Activated T-helper 17 cell treated with anti-CD3 and anti-CD28 coated beads, Interleukin-2, amount 50 U/mL, for 72 hours (primary cell): ENCODE measurements at places on chromosomes 16 and 17.

GRCh38 chr16:83906683-83907082 lies 7.8 kb downstream of the MLYCD start:
- ATAC-seq, result no peak

GRCh38 chr17:28810437-28810836 lies 32.2 kb downstream of the FAM222B start:
- peak; percentile 65 for ATAC-seq

DNA sequence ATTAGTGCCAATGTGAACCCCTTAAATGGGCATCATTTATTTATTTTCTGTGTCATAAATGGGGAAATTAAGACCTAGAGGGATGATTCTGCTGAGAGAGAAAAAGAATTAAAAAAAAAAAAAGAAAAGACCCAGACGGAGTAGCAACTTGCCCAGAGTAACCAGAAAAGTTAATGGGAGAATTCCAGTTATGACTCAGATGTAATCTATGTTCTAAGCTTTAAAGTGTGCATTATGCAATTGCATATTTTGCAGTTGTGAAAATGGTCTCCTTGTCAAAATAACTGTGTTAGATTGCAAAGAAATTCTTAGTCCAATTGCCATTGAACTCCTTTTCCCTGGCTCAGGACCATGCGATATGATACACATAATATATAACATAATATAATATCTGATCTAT lies 38.6 kb upstream of the TBX2 start:
- ATAC-seq, result no peak

GRCh38 chr17:78784352-78784751 lies 2.3 kb upstream of the CYTH1 start:
- no peak for ATAC-seq

DNA sequence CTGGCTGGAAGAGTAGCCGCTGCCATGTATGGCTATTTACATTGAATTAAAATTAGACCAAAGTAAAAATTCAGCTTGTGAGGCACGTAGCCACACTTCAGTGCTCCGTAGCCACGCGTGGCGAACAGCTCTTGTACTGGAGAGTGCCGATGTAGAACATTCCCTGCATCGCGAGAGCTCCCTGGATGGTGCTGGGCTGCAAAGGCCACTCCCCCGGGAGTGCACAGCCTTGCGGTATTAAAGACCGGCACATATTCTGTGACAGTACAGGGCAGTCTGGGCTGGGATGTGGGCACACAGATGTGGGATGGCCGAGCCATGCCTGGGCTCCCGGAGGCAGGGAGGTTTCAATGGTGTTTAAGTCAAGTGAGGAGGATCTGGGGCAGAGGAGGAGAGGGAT lies 102.2 kb downstream of the CMIP start:
- ATAC-seq, result no peak

DNA sequence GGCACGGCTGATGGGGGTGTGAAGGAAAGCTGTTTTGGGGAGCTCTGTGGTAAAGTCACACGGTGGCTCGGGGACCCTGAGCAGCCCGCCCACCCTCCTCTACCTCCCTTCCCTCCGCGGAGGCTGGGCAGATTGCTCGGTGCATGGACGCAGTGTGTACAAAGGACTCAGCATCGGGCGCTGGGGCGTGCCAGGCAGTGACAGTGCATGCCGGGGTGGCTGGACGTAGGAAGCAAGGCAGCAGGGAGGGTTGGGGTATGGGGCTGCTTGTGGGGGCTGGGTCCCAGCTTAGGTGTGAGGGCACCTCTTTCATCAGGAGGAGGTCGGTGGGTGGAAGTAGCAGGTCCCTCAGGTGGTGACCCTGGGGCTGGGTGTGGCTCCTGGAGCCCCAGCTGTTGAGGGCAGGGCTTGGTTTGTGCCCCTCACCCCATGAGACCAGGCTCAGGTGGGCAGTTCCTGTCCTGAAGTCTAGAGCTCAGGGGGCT lies 159.9 kb upstream of the GSE1 start:
- ATAC-seq, result no peak

- no peak for ATAC-seq
Measured at GRCh38 chr16:89798832-89799370, 17.5 kb downstream of the FANCA start.

GRCh38 chr17:13410874-13411273 lies 190.9 kb downstream of the HS3ST3A1 start:
- ATAC-seq, result no peak

- ATAC-seq, result no peak
Measured at GRCh38 chr17:16484445-16485175, 7.4 kb downstream of the LRRC75A start.

DNA sequence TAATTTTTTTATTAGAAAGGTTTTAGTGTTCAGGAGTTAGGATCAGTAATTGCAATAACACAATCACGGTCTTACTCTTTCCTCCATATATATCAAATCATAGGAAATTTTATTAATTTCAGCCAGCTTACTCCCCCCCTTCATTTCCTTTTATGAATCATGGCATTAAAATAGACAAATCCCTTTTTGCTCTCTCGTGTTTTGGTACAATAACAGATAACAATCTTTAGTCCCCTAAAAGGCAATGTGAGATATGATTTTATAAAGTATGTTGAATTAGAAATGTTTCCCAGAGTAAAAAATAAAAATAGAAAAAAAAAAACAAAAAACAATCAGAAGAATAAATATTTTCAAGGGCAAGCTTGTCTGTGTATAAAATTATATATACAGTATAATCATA lies 42.6 kb upstream of the RHOT1 start:
- no peak for ATAC-seq

GRCh38 chr16:11047939-11048800 lies 103.8 kb downstream of the CLEC16A start:
- ATAC-seq, result no peak

DNA sequence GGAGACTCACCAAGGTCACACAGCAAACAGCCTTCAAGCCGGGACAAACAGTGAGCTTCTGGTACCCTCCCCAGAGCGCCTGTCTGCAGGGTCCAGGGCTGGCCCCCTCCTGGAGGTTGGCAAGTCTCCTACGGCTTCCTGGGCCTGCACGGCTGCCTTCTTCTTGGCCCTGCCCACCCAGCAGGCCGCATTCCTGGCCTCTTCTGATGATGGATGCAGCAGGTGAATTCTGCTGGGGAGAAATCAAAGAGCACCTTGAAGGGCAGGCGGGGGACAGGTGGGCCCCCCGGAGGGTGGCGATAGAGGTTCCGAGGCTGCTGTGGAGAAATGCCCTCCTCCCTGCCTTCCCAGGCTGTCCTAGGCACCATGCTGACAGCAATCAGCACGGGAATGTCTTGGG lies 3.8 kb upstream of the NOS2 start:
- ATAC-seq, result no peak

DNA sequence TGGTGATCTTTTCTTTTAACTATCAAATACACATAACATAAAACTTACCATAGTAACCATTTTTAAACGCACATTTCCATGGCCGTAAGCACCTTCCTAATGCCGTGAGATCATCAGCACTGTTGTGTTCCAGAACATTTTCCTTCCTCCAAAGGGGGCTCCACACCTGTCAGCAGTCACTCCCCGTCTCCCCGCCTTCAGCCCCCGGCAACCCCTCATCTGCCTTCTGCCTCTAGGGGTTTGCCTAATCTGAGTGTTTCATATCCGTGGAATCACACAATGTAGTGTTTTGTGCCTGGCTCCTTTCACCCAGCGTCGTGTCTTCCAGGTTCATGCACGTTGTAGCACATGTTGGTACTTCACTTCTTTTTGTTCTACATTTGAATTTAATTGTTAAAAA lies 350.1 kb upstream of the TNRC6C start:
- no peak for ATAC-seq

GRCh38 chr17:11925262-11926021 lies 71.8 kb downstream of the ZNF18 start:
- ATAC-seq, result no peak

DNA sequence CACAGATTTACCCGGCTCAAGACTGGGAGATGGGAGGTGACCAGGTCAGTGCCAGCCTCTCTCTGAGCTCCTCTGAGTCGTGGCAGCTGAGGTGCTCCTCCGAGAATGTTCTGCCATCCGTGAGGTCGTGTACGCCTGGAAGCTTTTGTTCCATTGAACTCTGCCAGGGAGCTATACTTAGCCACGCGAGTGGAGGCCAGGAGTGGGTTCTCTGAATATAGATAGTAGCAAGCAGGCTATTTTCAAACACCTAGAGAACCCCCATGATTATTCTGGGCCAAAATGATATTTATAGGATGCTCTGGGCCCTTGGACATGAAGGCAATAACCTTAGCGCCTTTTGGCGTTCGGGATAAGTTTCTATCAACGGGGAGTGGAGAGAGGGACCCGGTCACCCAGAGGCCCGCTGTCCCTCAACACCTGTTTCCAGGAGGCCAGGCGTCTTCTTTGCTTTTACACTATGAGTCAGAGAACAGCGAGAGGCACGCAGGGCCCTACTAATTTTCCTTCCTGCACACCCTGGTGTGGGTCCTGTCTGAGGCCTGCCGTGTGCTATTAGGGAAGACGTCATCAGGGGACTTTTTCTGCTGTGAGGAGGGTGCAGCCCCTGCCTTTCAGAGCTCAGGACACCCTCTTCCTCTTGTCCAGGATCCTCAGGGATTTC lies 11.0 kb upstream of the MVD start:
- ATAC-seq, result no peak

DNA sequence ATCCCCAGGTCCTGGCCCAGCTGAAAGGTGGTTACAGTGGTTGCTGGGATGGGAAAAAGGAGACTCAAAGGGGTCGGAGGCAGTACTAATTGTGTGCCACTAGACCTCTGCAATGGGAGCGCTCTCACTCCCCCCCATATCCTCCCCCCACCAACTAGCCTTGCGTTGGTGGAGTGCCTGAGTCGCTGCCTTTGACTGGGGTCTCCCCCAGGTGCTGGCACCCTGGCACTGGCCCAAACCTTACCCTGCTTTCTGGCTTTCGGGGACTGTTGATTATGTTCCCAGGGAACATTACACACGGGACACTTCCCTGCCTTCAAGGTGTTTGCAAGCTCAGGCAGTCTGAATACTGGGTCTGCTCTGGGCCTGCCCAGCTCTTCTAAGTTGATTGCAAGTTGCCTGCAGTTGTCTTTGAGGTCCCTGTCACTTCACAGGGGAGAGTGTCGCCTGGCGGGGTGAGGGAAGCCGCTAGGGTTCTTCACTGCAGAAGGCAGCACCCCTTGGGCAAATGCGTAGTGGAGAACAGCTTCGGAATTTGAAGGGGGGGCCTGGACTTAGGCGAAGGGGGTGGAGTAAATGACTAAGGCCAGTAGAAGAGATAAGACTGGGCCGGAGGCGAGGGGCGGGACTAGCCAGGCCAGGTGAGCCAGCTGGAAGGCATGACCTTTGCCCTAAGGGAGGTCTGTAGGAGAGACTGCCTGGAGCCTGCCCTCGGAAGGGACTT lies 98.0 kb downstream of the RAB11FIP4 start:
- no peak for ATAC-seq

GRCh38 chr16:55832773-55833691 lies at the start of gene CES1:
TSS of gene CES1 (minus strand) at chr16:55833096. CDS start at chr16:55833055, 41 bp downstream.
- no peak for ATAC-seq

- ATAC-seq, result no peak
Measured at GRCh38 chr17:37667039-37667438, 23.8 kb upstream of the DDX52 start.

GRCh38 chr16:67466581-67466980 lies 14.4 kb downstream of the ATP6V0D1 start:
- no peak for ATAC-seq

DNA sequence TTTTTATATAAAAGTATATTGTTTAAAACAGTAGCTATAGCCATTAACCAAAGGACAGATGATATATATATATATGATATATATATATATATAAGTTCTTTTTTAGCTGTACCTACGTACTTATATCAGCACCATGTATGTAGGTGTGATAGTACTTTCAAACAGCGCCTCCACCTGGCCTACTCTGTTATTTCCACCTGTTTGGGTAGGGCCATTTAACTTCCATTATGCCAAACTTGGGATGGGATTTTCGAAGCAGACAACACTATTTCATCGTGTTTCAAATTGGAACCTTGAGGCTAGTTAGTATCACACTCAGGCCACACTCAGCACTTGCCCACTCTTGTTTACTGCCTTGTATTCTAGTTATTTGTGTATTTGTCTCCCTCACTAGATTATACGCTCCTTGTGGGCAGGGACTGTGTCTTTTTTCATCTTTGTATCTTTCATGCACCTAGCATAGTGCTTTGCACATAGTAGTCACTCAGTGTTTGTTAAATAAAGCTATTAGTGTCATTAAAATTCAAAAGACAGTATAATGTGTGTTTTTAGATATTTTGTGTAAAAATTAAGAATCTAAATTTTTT lies 11.8 kb upstream of the CLTC start:
- peak; percentile 37 for ATAC-seq

GRCh38 chr16:22013486-22013885 lies 5.6 kb downstream of the MOSMO start:
- ATAC-seq, result no peak

GRCh38 chr17:48841395-48841831 lies 10.6 kb downstream of the CALCOCO2 start:
- peak; percentile 97 for ATAC-seq

DNA sequence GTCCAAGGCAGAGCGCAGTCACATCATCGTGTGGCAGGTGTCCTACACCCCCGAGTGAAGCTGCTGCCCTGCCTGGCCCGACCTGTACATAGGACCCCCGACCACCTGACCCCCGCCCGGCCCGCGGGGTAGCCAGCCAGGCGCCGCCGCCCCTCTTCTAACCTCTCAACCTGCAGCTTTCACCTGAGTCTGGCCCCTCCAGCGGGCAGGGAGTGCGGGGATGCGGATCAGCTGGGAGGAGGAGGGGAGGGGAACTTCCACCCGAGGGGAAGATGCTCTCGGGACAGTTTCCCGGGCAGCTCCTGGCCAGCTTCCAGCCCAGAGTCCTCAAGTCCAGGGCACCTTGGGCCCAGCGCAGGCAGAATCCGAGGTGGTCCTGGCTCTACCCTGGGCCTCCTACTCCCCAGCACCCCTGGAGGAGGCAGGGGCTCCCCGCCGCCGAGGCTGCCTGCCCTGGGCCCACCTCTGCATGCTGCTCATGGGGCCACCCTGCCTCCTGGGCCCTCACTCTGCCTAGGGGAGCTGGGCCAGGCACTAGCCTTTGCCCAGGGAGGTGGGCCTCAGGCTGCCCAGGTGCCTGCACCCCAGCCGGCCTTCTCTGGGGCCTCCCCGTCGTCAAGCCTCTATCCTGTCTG lies 2.5 kb downstream of the NME3 start:
- ATAC-seq, result no peak

- peak; percentile 67 for ATAC-seq
Measured at GRCh38 chr16:70770626-70771552, 30.1 kb downstream of the VAC14 start.

DNA sequence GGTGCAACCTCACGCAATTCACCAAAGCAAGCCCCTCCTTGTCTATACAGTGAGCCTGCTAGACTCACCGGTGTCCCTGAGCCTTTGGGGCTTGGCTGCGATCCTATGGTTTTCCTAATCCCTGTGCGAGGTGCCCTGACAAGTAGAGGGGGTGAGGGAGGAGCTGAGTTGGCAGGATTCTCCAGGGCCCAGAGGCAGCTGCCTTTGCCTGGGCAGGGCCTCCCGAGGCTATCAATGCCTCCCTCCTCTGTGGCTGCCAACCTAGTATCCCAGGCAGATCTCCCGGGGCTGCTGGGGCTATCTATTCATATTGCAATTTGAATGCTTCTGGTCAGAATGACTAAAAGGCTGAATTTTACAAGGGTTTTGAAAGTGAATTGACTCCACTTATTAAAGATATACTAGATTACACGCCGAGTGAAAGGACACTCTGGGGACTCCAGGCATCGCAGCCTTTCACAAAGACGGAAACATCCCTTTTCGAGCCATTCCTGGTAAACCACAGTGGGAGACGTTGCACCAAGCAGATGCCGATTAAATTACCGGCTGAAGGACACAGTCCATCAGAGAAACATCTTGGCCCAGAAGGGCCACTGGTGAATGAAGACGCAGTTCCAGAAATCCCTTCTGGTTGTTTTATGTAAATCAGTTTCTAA lies 11.3 kb upstream of the PITPNM3 start:
- ATAC-seq, result no peak
